Brain (organoid and tissue), 16 donors: ENCODE measurements at places on chromosomes 7 and 10.

- no peak for DNase-seq
Observed at GRCh38 chr7:47627580-47628283, 45.8 kb upstream of the TNS3 start.

GRCh38 chr10:33706746-33707145 is 372.3 kb upstream of the NRP1 start:
- no peak for DNase-seq

- no peak for DNase-seq
Observed at GRCh38 chr7:144830811-144831210, 5.0 kb downstream of the TPK1 start.

- no peak for DNase-seq
Observed at GRCh38 chr7:98202367-98203195, 8.7 kb upstream of the BHLHA15 start.

DNA sequence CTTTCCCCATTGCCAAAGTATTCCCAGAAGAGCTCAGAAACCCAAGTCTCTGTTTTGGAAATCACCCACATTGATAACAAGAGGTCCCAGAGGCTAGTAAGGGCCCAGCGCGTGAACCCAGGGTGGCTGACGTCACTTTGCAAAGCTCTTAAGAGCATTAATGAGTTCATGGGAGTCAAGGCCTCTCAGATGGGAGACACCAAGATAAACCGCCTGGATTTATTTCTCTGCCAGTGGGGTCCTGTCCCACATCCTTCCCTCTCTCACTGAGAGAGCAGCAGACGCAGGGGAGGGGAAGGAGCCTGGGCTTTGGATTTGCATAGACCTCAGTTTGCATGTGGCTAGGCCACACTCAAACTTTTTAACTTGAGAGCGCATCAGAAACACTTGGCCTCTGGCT is 184.8 kb upstream of the PDE1C start:
- no peak for DNase-seq

DNA sequence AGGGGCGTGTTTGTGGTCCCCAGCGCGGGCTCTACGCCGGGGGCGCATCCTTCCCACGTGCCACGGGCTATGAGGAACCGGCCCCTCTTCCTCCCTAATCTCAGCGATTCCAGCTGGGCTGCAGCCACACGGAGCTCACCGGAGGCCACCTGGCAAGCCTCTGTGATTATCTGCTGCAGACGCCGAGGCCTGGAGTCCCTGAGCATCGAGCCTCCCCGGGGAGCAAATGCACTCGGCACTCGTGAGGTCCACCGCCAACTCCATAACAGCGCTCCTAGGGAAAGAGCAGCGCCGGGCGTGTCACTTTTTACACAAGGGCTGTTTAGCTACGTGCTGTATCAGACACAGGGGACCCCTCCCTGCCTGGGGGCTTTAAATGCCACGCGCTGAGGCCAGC is 101.2 kb downstream of the DYNC2I1 start:
- no peak for DNase-seq

GRCh38 chr10:103678178-103678526 is 177.2 kb downstream of the SH3PXD2A start:
- peak; percentile 82 for DNase-seq

GRCh38 chr10:22475651-22476600 is 130.6 kb downstream of the SPAG6 start:
- DNase-seq, result peak; percentile 88

GRCh38 chr10:93756118-93756517 is 1.6 kb upstream of the LGI1 start:
- no peak for DNase-seq

GRCh38 chr7:41579961-41580935 is 122.6 kb downstream of the INHBA start:
- no peak for DNase-seq

- DNase-seq, result no peak
Observed at GRCh38 chr7:149100821-149101220, 10.3 kb upstream of the ZNF786 start.

DNA sequence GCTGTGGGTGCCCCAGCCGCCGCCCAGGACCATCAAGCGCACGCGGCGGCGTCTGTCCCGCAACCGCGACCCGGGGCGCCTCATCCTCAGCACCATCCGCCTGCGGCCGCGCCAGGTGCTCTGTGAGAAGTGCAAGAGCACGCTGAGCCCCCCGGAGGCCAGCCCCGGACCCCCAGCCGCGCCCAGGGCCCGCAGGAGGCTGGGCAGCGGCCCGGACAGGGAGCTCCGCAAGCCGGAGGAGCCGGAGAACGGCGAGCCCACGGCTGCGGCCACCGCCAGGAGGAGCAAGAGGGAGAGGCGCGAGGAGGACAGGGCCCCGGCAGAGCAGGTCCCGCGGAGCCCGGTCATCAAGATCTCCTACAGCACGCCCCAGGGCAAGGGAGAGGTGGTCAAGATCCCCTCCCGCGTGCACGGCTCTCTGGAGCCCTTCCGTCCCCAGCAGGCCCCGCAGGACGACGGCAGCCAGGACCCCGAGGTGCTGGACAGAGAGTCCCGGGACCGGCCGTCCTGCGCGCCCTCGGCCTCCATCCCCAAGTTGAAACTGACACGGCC is 8.0 kb downstream of the PWWP2B start:
- DNase-seq, result no peak

DNA sequence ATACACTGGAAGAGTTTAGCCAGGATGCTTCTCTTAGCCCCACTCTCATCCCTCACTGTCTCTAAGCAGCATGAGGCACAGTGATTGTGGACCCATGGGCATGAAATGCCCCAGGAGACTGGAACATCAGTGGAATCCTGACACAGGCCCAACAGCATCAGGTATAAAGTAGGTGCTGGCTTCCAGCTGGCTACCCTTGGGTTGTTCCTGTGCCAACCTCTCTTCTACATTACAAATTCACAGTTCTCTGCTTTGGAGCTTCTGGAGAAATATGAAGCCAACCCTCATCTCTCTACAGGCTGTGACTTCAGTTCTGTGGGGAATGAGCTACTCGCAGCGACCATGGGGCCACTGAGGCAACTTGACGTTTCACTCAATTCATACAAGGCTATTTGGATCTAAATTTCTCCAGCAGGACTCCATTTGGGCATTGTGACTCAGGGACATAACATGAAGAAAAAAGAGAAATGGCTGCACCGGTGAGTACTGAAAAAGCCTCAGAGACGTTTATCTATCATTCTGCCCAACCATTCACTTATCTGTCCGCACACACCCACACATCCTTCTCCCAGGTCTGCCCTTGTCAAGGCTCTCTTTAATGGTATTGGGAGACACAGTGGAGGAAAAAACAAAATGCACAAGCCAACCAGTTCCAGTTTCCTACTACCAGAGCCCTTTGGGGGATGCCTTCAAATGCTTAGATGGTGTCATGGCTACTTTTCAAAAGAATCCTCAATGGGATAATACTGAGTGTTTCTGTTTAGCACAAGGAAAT is 35.4 kb upstream of the TM9SF3 start:
- DNase-seq, result no peak
